T-helper 17 cell (primary cell): ENCODE measurements at places on chromosomes 4 and X.

GRCh38 chr4:77344001-77344400 lies 187.0 kb downstream of the CCNG2 start:
- no peak for DNase-seq

DNA sequence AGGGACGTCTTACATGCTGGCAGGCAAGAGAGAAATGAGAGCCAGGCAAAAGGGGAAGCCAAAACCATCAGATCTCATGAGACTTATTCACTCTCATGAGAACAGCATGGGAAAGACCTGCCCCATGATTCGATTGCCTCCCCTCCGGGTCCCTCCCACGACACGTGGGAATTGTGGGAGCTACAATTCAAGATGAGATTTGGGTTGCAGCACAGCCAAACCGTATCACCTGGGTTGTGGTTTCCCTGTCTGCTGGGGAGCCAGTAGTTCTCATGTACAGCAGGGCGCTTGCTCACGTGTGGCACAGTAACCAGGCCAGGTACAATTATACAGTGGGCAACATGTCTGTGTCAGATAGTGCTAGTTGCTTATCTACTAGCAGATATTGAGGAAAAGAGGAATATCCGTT lies 11.1 kb upstream of the RS1 start:
- no peak for DNase-seq

DNA sequence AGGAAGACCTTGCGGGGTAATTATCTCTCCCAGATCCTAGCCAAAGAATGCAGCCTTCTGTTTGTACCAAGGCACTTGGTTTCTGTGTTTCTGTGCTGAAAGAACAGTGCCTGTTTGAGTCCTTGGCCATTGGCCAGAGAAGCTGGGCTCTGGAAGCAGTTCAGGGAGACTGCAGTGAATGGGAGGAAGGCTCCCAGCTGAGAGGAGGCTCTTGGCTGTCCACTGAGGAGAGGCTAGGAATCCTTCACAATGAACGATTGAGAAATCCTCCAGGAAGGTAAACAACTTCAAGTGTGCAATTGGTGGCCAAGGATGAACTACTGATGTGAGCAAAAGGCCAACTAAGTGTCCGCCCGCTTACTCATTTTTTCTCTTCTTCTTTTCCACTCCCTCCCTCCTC lies 61.3 kb downstream of the HS3ST1 start:
- DNase-seq, result no peak

DNA sequence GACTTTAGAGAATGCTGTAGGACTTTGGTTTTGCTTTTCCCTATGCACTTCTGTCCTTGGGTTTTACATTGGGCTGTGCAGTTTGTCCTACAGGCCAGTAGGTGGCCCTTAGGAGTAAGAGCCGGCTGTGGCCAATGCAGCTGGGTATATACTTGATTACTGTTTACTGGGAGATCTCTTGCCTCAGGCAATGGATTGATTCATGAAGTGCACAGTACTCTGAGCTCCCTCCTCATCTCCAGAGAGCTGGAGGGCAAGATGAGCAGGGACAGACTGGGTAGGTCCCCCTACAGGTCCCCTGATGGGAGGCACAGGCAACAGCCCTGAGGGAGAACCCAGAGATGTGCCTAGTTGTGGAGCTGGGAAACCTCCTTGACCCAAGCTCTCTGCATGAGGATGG lies 103.8 kb upstream of the QRFPR start:
- no peak for DNase-seq

DNA sequence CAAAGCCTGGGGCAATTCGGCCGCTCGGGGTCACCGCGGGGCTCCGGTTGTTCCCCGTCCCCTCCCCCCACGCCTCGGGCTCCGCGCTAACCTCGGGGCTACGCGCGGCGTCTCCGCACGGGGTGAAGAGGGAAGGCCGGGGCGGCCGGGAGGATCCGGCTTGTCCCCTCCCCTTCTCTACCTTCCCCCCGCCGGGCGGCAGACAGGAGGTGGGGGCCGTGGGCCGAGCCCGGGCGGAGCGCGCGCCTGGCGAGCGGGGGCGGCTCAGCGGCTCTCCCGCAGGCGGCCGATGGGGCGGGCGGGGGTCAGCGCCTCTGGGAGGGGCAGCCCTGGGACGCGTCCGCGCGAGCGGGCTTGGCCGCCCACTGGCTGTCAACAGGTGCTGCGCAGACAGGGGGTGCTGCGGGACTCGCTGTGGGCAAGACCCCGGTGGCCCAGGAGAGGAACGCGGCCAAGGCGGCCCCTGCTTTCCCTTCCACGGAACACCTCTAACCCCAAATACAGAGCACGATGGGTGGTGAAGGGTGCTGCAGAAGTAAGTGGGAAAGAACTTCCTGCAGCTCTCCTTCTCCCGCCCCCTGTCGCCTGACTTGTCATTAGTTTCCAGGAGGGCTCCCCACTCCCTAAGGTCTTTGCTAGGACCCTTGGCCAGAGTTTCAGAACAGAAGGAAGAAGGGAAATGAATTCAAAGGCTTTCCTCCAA lies at the start of gene PDGFC:
PDGFC (minus strand) TSS at position 124 of the 703 bp plus-strand sequence. CDS start 896 bp downstream, outside the sequence.
- DNase-seq, result no peak

- DNase-seq, result no peak
Observed at GRCh38 chrX:1086444-1087409, 125.7 kb downstream of the CRLF2 start.

DNA sequence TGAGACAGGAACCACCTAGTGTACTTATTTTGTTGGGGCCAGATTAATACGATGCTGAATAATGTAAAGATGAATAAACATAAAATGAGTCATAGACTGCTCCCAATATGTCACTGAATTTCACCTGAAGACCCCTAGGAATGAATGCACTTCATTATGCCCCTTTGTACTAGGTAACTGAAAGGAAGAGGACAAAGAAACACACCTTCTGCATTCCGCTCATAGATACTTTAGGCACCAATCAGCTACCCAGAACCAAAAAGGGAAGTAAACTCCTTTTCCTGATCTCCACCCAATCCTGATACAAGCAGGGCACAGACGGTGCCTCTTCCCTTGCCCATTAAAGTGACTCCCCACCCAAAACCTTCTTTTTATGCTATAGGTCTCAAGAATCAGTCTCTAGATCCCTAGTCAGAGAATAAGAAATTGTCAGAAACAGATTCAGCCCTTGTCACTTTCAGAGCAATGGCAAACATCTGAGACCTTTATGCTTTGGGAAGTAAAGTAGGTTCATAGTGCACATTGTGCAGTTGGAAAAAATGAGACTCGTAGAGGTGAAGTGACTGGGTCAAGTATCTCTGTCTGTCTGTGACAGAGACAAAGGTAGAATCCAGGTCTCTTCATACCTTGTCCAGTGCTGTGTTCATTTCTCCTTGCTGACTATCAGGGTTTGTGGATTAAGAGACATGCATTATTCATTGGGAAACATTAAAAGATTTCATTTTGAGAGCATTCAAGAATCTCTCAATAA lies 2.3 kb downstream of the GPR174 start:
- DNase-seq, result no peak

DNA sequence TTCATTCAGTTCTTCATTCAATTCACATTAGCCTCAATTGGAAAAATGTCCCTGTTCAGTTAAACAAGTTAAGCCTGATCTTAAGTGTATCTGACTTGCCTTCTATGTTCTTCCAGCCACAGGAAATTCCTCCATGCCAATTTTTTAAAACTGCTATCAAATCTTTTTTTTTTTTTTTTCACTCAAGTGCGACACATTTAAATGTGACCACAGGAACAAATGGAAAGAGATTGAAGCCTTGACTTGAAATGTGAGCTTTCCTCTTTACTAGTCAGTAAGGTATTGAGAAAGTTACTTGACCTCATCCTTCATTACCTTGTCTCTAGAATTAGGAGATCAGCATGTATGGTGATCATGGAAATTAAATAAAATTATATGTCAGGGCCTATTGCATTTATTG lies 165.1 kb downstream of the SLIT2 start:
- DNase-seq, result no peak

GRCh38 chr4:2411786-2412510 lies 6.5 kb downstream of the ZFYVE28 start:
- no peak for DNase-seq

DNA sequence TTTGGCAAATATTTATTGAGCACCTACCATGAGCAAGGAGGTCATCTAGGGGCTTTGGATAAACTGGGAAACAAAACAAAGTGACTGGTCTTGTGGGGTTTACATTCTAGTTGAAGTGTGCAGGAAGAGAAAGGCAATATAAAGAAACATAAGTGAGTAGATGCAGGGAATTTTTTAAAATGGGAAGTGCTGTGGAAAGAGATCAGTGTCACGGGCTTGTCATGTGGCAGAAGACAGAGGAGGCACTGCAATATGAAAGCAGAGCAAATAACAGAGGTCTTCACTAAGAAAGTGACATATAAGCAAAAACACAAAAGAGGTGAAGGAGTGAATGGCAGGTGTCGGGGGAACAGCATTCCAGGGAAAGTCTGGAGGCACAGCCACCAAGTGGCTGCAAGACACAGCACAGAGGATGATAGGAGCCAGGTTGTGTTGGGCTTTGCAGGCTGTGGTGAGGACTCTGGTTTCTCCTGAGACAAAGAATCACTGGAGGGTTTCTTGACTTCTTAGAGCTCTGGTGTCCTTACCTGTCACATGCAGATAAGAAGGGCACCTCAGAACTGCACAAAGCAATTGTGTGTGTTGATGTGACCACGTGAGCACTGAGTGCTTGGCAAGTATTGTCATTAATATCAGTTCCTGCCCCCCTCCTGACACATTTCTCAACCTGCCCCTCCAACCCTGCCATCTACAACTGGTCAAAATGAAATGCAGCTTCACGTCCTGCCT lies 143.5 kb downstream of the TSPAN5 start:
- no peak for DNase-seq

DNA sequence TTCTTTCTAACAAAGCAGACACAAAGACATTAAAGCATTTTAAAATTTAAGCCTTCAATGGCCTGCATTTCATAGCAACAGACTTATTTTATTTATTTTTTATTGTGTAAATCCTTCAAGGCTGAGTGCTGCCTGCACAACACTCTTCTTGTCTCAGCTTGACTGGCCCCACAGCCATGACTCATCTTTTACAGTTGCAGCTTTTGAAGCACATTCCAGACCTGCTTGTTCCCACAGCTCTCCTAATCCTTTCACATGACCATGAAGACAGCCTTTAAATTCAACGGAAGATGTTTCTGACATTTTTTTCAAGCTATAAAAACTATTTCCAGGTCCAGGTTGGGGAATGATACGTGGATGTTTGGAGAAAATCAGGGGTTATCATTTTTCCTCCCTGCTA lies 276.9 kb upstream of the TACR3 start:
- DNase-seq, result no peak

GRCh38 chr4:119068529-119068962 lies 67.1 kb upstream of the MYOZ2 start:
- no peak for DNase-seq

- no peak for DNase-seq
Observed at GRCh38 chr4:148510211-148510610, 68.0 kb upstream of the NR3C2 start.

DNA sequence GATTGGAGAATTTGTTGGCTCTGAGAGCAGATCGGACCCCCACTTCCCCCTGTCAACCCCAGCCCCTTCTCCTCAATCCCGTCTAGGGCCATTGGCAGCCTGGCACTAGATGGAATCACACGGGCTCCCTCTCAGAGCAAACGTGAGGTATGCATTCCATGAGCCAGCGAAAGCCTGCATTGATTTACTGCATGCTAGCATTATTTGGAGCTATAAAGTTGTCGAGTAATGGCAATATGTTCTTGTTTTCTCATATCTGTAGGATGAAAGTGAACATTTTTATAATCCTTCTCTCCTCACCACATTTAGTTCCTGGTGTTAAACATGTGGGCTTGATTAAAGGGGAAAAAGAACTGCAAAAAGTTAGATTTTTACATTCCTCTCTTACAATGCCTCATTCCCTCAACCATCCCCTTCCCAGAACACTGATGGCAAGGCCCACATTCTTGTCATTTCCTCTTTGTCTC lies 159.2 kb downstream of the SPRY1 start:
- no peak for DNase-seq

DNA sequence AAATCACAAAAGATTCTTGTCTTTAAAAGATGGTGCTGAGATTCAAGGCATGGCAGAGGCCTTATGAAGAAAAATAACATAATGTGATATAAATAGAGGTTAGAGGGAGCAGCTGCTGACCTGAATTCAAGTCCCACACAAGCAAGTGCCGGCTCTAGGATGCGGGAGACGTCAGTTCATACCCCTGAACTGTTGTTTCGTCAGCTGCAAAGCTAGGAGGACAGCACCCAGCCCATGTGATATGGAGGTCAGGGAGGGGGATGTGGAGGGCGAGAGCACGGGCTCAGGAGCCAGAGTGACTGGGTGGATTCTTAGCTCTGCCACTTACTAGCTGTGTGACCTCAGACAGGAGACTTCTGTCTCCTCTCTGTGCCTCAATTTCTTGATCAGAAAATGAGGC lies 77.9 kb downstream of the JAKMIP1 start:
- no peak for DNase-seq

- no peak for DNase-seq
Observed at GRCh38 chr4:103998756-103999155, 279.0 kb upstream of the TACR3 start.

GRCh38 chr4:79575709-79576428 lies 167.8 kb upstream of the GK2 start:
- DNase-seq, result no peak

- DNase-seq, result no peak
Observed at GRCh38 chr4:87026800-87027495, 92.1 kb downstream of the AFF1 start.

- no peak for DNase-seq
Observed at GRCh38 chrX:456146-456545, 69.4 kb upstream of the PPP2R3B start.

DNA sequence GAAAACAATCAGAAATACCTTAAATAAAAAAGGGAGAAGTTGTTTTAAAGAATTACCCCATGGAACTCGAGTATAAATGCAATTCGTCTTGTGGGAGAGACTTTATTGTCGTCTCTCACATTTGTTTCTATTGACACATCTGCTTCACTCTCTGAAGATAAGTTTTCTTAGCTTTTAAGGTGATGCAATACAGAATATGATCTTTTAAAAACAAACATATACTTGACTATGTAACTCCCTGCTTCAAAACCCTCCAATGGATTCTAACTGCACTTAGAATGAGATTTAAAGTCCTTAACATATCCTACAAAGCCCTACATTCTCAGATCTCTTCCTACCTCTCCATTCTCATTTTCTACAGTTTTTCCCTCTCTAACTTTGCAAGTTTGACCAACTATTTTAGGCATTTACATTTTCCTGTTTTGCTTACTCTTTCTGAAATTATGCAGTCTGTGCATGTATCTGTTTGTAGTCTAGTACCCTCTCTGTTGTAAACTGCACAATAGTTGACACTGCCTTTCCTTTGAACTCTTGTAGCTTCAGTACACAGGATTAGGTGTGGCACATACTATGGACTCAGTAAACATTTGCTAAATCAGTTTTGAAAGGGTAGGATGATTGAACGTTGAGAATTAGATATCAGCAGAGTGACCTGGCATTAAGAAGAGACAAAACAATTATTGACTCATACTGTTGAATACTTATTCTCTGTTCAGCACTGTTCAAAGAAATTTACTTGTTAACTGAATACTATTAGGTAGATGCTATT lies 59.8 kb downstream of the AGTR2 start:
- no peak for DNase-seq

- no peak for DNase-seq
Observed at GRCh38 chrX:38513112-38513742, 48.1 kb upstream of the TSPAN7 start.
